ENCODE measurements at places on chromosomes 2 and 18.

GRCh38 chr18:68267583-68267982 lies 447.3 kb downstream of the TMX3 start:
- no peak for DNase-seq

DNA sequence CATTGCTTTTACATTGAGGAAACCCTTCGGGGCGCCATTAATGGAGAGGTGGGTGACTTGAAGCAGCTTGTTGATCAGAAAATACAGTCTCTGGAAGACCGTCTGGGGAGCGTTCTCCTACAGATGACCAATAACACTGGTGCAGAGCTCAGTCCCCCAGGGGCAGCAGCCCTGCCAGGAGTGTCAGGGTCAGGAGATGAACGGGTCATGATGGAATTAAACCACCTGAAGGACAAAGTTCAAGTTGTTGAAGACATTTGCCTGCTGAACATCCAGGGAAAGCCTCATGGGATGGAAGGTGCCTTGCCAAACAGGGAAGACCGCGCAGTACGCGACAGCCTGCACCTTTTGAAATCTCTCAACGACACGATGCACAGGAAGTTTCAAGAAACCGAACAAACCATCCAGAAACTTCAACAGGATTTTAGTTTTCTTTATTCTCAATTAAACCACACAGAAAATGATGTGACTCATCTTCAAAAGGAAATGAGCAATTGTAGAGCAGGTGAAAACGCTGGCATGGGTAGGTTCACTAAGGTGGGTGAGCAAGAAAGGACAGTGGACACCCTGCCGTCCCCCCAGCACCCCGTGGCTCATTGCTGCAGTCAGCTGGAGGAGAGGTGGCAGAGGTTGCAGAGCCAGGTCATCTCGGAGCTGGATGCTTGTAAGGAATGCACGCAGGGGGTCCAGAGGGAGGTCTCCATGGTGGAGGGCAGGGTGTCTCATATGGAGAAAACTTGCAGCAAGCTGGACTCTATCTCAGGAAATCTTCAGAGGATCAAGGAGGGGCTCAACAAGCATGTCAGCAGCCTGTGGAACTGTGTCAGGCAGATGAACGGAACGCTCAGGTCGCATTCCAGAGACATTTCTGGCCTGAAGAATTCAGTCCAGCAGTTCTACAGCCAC lies 45.0 kb downstream of the EMILIN2 start:
- no peak for DNase-seq

- peak; percentile 36 for DNase-seq
Measured at GRCh38 chr2:170022692-170023091, 155.3 kb upstream of the MYO3B start.

GRCh38 chr2:1421731-1422130 lies 8.5 kb downstream of the TPO start:
- DNase-seq, result peak; percentile 84

GRCh38 chr18:22542406-22542835 lies 124.7 kb upstream of the CTAGE1 start:
- DNase-seq, result no peak

DNA sequence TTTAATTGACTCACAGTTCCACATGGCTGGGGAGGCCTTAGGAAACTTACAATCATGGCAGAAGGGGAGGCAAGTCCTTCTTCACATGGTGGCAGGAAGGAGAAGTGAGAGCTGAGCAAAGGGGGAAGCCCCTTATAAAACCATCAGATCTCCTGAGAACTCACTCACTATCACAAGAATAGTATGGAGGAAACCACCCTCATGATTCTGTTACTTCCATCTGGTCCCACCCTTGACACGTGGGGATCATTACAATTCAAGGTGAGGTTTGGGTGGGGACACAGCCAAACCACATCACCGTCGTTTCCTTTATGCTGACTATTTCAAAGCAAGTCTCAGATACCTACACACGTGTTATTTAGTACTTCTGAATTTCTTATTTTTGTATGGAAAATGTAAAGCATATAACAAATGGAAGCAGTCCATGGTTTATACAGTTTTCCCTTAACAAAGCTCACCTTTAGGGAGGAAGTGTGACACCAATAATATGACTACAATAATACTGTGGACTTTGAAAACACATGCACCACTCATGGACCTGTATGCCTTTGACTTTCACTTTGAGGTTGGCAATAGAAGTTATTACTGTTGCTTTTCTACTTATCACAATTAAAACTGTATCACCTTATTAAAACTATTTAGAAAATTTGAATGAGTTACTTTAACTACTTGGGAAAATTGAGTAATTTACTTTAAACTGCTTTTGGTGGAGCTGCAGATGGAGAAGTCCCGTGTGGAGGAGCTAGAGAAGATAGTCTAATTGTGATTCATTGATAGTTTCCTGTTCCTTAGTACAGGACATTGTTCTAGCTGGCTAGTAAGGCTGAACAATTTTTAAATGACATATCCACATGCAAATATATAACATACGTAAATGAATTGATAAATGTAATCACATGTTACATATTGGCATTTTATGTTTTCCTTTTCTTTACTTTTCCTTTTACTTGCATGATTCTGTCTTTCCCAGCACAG lies 37.3 kb downstream of the MTCL1 start:
- DNase-seq, result peak; percentile 47

GRCh38 chr18:79766308-79766707 lies 31.4 kb upstream of the KCNG2 start:
- peak; percentile 35 for DNase-seq

GRCh38 chr2:150919901-150920300 lies 341.8 kb downstream of the RBM43 start:
- no peak for DNase-seq

DNA sequence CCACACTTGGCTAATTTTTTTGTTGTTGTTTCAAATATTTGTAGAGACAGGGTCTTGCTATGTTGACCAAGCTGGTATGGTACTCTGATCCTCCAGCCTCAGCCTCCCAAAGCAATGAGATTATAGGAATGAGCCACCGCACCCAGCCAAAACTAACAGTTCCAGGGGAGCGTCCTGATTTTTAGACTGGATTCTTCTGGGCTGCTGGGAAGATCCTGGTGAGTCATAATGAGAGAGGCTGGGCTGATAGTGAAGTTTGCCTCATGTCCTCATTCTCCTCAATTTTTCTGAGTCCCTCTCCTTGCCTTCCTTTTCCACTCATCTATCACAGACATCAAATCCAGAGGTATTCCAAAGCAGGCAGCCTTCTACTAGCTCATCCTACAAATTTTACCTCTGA lies 81.3 kb downstream of the VSNL1 start:
- no peak for DNase-seq

DNA sequence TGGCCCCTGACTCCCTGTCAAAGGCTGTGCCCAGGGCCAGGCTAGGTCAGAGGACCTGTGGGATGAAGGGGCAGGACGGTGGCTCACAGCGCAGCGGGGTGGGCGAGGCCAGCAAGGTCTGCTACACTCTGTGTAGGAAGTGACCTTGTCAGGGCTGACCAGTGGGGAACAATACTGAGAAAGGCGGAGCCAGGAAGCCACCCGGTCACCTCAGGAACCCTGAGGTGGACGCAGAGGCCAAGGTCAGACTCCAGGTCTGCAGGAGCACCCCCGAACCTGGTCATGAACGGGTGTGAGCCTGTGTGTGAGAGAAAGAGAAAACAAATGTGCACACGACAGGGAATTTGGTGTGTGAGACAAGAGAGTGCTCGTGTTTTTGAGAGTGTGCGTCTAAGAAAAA lies 72.3 kb downstream of the SMAD7 start:
- DNase-seq, result no peak

DNA sequence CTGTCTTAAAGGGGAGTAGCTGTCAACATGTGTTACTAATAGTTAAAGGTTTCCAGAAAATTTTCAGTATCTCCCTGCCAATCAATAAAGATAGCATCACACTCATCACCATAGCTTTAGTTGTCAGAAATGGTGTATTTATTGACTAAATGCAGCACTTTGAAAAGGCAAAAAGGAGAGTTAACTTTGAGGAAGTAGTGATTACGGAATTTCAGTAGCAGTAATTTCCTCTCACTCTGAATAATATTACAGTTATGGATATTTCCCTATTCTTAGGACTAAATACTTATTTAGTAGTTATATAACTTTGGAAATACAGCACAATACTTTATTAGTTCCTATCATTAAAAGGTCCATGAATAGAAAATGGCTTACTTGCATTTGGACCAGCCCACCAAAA lies 250.5 kb downstream of the CAMKMT start:
- DNase-seq, result no peak

GRCh38 chr2:224970311-224970710 lies 72.0 kb downstream of the DOCK10 start:
- no peak for DNase-seq

DNA sequence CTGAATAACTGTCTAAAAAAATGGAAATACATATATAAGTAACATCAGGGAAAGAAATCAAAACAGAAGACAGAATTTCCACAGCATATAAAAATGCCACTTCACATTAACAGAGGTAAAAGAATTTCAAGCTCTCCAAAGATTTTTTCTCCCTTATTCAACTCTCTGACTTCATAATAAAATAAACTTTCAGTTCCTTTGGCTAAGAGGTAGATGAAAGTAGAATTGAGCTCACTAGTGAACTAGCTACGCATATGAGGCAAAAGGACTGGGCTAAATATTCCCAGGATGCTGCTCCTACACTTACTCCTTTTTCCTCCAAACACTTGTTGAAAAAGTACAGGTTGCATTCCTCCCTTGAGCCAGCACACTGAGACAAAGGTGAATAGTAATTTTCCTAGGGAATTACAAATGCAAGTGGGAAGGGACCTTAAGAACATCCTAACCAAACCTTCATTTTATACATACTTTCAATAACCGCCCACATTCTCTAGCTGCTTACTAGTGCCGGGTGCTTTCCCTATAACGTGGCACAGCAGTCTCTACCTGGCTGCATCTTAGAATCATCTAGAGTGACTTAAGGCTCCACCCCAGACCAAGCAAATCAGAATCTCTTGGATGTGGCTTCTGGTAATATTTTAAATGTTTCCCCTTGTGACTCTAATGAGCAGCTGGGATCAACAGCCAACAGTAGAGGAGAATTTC lies 136.6 kb downstream of the MTCL1 start:
- DNase-seq, result no peak

- DNase-seq, result no peak
Measured at GRCh38 chr2:135664623-135665068, 77.0 kb upstream of the UBXN4 start.

GRCh38 chr2:196290136-196290535 lies 118.8 kb upstream of the STK17B start:
- no peak for DNase-seq

- DNase-seq, result no peak
Measured at GRCh38 chr2:102155703-102156515, 13.4 kb downstream of the IL1R1 start.

GRCh38 chr2:152375174-152375573 lies 40.2 kb downstream of the FMNL2 start:
- no peak for DNase-seq

DNA sequence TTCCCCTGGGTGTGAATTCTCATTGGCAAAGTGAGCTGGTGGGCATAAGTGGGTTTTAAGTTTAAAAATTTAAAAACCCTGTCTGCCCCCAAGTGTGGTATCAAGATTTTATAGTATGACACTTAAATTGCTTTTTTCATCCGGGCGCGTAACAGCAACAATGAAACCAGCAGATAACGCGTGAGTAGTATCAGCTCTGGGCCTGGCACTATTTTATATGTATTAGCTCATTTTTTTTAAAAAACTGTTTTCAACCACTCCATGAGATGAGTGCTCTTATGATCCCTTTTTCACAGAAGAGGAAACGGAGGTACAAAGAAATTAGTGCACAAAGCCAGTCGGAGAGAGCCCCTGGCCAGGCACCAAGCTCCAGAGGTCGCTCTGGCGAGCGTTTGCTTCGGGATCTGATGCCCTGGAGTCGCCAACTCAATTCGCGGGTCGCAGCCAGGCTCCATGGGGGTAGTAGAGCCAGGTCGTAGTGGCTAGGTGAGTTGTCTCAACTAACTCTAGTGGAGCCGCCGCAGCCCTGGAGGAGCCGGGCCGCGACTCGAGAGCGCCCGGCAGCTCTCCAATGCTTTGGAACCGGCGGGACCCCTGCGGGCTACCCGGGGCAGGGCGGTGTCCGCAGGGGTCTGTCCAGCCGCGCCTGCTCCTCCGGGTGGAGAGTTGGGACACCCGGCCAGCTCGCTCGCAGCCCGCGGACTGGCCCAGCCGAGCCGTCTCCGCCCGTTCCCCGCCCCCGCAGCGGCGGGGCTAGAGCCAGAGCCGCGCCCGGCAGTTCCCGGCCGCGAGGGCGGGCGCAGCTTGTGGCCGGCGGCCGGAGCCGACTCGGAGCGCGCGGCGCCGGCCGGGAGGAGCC lies at the start of gene IL1R1:
TSS of gene IL1R1 (plus strand) at position 777 of the 859 bp plus-strand sequence. CDS start 14,979 bp downstream, outside the sequence.
- no peak for DNase-seq

- no peak for DNase-seq
Measured at GRCh38 chr2:170813611-170814532, 2.8 kb upstream of the GAD1 start.

DNA sequence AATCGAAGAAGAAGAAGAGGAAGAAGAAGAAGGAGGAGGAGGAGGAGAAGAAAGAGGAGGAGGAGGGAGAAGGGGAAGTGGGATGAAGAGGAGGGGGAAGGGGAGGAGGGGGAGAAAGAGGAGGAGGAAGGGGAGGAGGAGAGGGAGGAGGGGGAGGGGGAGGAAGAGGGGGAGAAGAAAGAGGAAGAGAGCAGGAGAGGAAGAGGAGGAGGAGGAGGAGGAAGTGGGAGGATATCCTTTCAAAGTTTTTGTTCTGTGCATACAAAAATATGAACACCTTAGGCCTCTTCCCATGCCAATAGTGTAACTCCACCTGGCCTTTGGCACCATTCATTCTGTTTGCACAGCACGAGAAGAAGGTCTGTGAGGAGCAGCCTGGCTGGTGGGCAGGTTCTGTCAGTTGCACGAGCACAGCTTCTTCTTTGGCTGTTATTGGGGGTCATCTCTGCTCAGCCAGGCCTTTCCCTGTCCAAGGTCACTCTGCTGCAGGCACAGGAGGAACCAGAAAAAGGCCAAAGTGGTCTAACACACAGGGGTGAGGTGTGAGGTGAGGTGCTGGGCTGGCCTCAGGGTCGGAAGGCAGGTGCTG lies 25.8 kb upstream of the PLB1 start:
- no peak for DNase-seq

GRCh38 chr2:182410120-182410519 lies 16.7 kb downstream of the PDE1A start:
- DNase-seq, result no peak

GRCh38 chr2:207950761-207951114 lies 74.6 kb downstream of the PLEKHM3 start:
- DNase-seq, result no peak

DNA sequence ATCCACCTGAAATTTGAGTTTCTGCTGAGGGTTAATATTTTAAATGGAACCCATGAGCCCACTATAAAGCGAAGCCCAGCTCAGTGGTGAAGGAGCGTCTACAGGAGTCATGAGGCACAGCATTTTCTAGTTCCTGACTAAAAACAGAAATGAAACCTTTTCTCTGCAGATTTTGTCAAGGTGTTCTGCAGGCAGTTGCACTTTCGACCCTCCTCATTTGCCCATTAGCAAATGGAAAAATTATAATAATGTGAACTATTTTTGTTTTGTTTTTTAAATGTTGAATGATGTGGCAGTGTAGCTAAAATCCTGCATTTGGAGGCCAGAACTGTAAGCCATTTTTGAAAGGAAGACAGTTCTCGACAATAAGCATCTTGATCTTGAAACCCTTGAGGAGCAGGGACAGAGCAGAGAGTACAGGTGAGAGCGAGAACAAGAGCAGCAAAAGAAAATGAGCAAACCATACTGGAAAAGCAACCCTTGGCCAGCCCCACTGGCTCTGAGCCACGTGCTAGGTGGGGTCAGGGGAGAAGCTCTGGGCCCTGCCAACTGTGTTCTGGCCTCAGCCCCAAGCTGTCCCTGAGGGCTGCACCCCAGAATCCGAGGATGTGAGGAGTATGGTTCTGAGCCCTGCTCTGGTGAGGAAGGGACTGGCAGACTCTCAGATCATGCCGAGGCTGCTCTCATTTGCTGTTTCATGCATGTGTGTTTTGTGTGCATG lies 26.4 kb upstream of the COPS8 start:
- DNase-seq, result peak; percentile 70

All from DMS79 treated with DMSO at 0.1 percent for 48 hours (cell line).